Stimulated activated CD4-positive, alpha-beta T cell treated with anti-CD3 and anti-CD28 coated beads, Interleukin-1b, Interleukin-23, amount 100 ng/mL, for 24 hours (primary cell): ENCODE measurements at places on chromosomes 2 and 18.

- no peak for DNase-seq
Measured at GRCh38 chr2:39422700-39423099, 14.4 kb downstream of the MAP4K3 start.

- no peak for DNase-seq
Measured at GRCh38 chr2:227805578-227805977, 8.1 kb upstream of the CCL20 start.

DNA sequence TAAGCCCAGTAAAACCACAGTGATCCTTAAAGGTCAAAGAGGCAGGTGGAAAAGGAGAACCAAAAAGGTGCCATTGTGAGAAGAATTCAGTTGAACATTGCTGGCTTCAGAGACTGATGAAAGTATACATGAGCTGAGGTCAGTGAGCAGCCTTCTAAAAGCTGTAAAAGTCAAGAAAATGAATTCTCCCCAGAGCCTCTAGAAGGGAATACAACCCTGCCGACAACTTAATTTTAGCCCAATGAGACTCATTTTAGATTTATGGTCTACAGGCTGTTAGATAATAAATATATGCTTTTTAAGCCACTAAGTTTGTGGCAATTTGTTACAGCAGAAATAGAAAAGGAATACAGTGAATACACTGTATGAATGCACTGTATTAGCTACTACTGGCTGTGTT lies 911.4 kb downstream of the TRIB2 start:
- DNase-seq, result no peak

DNA sequence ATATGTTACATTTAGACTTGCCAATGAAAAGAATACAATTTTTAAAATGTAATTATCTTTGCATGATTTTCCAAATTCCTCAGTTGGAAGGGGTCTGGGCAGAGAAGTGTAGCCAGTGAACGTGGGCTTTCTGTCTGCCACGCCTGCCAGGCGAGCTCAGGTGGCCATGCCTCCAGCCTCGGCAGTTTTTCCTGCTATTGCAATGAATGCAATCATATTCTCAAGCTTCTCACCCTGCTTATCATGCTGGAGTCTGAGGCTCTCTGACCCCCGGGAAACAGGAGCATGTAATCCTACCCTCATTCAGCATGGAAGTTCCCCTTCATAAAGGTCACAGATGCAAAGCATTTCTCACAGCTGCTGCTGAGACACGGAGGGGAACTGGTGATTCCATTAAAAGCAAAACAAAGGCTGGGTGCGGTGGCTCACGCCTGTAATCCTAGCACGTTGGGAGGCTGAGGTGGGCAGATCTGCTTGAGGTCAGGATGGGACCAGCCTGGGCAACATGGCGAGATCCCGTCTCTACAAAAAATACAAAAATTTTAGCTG lies 154.8 kb downstream of the MBP start:
- no peak for DNase-seq

DNA sequence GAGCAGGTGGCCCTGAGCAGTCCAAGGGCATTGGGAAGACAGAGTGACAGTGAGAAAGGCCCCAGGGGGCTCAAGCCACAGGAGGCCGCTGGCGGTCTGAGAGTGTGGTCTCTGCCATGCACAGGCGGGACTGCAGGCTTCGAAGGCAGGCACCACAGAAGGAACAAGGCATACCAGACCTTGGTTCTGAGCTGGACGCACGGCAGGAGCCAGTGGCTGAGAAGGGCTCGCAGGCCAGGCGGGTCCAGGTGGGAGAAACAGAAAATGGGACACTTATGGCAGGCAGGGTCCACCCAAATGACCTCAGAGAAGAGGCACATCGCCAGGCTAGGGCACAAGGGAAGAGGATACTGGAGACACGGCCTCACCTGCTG lies 14.9 kb downstream of the HJURP start:
- no peak for DNase-seq

DNA sequence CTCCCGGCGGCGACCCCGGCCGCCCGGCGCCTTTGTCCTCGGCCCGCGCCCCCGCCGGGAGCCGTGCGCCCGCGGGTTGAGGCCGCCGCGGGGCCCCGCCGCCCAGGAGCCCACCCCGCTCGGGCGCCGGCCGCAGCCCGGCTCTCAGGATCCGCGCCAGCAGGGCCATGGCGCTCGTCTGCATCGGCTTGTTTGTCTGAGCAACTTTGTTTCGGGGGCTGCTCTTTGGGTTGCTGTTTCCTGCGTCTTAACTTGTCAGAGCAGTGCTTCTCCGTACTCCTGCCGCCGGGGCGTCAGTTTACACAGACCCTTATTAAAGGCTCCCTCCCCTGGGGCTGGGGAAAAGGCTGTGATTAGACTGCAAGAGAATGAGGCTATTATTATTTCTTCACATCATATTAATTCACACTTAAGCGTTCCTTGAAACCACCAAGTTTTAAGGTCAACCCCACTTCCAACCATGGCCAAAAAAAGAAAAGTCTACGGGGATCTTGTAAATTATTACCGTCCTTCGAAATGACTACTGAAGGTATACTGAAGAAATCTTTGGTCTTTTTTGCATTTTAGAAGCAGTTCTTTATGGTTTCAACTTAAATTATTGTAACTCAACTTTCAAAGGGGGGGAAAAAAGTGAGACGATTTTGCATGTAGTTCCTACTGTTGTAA lies at the start of gene CYP27C1:
Gene CYP27C1 (minus strand): TSS at position 198 of the 666 bp plus-strand sequence. CDS start 29 bp downstream, at position 169.
- DNase-seq, result no peak
